ENCODE measurements at places on chromosomes 2 and 18.
A peak's percentile ranks its signal among the peaks of the same experiment; 100 is the strongest.

DNA sequence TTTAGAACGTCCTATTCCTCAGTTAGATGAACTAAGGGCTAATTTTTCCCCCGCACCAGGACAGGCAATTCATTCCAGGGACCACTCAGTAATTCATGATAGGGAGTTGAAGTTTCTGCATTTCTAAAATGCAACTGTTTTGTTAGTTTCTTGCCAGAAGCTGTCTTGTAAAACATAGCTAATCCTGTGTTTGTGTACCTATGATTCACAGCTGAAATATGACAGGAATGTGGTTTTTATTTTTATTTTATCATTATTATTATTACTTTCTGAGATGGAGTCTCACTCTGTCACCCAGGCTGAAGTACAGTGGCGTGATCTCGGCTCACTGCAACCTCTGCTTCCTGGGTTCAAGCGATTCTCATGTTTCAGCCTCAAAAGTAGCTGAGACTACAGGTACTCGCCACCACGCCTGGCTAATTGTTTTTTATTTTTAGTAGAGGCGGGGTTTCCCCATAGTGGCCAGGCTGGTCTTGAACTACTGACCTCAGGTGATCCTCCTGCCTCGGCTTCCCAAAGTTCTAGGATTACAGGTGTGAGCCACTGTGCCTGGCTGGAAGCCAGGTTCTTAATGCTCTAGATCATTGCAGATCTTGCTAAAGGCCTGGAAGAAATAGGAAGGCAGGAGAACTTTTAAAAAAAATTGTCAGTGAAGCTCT, 154.8 kb upstream of the FHL2 start:
- DNase-seq, result no peak

- DNase-seq, result no peak
Observed at GRCh38 chr2:46549166-46549844, 69.9 kb downstream of the TMEM247 start.

DNA sequence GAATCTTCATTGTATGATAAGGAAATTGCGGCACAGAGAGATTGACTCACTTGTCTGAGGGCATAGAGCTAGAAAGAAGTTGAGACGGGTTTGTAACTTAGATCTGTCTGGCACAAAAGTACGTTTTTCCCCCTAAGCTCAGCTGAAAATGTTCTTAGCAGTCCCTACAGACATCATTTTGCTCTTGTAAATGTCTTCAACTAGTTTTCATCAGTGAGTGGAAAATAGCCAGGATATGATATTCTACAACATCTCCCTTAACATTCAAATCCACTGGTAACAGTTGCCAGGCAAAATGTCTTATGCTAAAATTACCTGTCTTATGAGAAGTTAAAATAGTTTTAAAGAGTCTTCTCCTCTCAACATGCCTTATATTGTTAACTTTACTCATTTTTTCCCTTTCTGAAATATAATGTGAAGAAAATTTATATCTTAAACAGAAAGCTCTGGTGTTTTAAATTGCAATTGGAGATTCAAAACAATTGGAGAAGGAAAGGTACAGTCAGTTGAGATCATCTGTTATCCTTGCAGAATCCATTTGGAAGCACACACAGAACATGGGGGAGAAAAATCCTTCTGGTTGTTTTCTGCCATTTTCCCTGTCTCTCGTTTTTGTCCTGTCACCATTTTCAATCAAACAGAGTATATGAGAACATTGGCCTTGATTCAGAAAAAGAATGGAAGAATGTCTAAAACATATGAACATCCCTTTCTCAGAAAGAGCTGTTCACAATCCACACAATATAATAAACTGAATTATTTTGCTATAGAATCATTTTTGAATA, 255.0 kb downstream of the TRIB2 start:
- no peak for DNase-seq

- DNase-seq, result no peak
Observed at GRCh38 chr2:85954192-85954589, 65.4 kb upstream of the ST3GAL5 start.

- no peak for DNase-seq
Observed at GRCh38 chr2:199309411-199309810, 148.3 kb downstream of the SATB2 start.

DNA sequence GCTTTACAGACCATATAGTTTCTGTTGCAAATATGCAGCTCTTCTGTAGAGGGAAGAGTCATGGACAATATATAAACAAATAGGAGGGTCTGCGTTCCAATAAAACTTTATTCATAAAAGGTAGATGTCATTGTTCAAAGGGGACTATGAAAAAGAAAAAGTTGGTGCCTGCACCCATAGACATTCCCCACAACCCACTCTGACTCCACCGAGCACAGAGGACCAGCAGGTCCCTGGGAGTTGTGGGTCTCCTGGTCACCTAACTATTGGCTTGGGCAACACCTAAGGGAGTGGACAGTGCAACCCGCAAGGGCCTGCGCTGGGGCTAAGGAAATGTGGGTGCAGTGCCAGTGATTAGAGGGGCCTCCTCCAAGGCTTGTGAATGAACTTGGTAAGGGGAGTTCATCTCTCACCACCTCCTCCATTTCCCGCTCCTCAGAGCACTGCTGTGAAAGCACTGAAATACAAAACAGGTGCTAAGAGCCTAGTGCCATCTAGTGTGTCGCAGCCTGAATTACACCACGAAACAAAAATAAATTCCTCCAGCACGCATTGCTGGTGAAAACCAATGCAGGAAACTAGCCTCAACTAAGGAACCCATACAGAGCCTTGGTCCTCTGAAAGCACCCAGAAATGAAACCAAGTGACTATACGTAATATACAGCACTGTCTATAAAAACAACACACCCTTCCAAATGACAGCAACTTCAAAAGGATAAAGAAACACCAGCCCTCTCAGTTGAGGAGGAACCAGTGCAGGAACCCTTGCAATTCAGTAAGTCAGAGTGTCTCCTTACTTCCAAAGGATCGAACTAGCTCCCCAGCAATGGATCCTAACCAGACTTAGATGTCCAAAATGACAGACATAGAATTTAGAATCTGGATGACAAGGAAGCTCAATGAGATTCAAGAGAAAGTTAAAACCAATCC, 166.6 kb downstream of the RNF144A start:
- no peak for DNase-seq

DNA sequence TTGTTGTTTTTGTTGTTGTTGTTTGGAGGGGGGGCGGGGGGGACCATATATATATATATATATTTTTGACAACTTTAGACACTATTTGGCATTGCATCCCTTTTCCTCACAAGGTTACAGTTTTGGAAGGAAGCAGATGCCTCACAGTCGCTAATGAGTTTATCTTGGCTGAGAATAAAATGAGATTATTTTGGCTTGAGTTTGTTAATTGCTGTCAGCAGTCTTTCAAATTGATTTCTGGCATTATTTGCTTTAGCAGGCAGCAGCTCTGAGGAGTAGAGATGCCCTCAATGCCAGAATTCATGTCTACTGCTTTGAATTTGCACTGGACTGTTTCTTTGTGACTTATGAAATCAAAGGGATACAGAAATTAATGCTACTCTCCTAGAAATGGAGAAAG, 595.2 kb upstream of the HNMT start:
- DNase-seq, result no peak

GRCh38 chr2:96530144-96530430, 6.5 kb upstream of the ARID5A start:
- DNase-seq, result no peak

- peak; percentile 56 for DNase-seq
Observed at GRCh38 chr2:43212931-43213330, 13.5 kb downstream of the ZFP36L2 start.

- no peak for DNase-seq
Observed at GRCh38 chr2:238700506-238701340, 147.2 kb upstream of the TWIST2 start.

DNA sequence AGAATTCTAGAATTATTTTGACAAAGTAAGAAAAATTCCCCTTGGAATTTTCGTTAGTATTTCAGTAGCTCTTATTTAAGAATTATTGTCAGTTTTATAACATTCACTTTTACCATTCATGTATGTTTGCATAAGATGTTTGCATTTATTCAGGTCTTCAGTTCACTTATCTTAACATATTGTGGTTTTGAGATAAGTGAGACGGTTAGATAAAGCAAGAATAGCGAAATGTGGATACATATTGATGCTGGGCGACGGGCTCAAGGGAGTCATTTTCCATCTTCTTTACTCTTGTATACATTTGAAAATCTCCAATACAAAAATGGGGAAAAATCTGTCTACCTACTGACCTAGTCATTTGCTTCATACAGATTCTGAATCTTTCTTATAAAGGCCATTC, 156.7 kb upstream of the HDAC4 start:
- no peak for DNase-seq

GRCh38 chr2:16645775-16646559, 19.7 kb downstream of the CYRIA start:
- no peak for DNase-seq

DNA sequence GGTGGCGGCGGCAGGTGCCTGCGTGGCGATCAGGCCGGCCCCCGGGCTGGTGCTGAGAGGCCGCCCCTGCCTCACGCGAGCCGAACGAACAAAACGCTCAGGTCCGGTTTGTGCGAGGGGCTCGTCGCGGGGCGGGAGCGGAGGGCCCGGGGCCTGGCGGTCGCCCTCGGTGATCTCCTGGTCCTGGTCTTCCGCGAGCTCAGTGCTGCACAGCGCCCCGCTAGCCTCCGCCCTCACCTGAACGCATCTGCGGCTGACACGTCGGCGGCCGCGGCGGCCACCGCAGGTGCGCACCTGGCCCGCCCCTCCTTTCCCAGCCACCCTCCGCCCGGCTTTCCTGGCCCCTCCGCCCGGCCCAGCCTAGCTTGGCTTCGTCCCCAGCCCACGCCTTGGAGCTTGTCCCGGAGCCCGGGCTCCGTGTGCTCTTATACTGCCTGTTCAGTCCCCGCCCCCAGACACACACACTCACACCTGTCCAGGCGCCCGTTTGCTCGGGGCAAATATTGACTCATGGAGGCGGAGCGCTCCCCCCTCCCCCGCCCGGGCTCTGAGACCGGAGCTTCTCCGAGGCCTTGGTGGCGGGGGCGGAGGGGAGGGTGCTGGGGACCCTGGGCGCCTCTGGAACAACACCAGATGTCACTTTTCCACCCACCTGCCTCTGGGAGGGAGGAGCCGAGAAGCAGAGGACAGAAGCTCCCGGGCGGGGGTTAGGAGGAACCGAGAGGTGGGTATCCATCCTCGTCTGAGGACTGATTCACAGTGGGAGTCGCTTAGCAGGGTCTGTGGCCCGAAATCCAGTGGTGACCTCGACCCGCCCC, 8.6 kb upstream of the CRYBA2 start:
- DNase-seq, result no peak

GRCh38 chr18:77065221-77065981, 67.2 kb downstream of the MBP start:
- DNase-seq, result peak; percentile 66

- peak; percentile 20 for DNase-seq
Observed at GRCh38 chr2:99238599-99238998, 16.9 kb downstream of the LYG2 start.

GRCh38 chr2:98252038-98252773, 94.0 kb upstream of the CNGA3 start:
- no peak for DNase-seq

- DNase-seq, result no peak
Observed at GRCh38 chr2:36951574-36951973, 14.8 kb downstream of the STRN start.

All from heart left ventricle (tissue), 16 donors.